ENCODE measurements at places on chromosomes 6 and 20. TPM values are rescaled to one million over a fixed set of nuclear protein-coding genes. Genes with fewer than 3 reads are reported as not detected.

The HLA-DRB1 gene
- total RNA-seq: not detected

The OR2B3 gene
- total RNA-seq: not detected

The NELFE gene
- total RNA-seq: 85.3 TPM

The MAPK13 gene
- 10.2 TPM for total RNA-seq

The HRH3 gene
- total RNA-seq: not detected

The TUBB1 gene
- total RNA-seq: not detected

The HDDC2 gene
- 61.7 TPM for total RNA-seq

The FARS2 gene
- total RNA-seq: 36.9 TPM

The MAP1LC3A gene
- total RNA-seq: 16.3 TPM

The IMPG1 gene
- not detected for total RNA-seq

The GDAP1L1 gene
- not detected for total RNA-seq

The PEX7 gene
- 9.8 TPM for total RNA-seq

The PXDC1 gene
- total RNA-seq: 24.9 TPM

The KCNK16 gene
- total RNA-seq: not detected

The ENTPD6 gene
- 54.0 TPM for total RNA-seq

The WFDC2 gene
- not detected for total RNA-seq

The PPP1R3D gene
- total RNA-seq: 5.2 TPM

The CNR1 gene
- total RNA-seq: not detected

The ANKRD66 gene
- total RNA-seq: not detected

The GPR63 gene
- total RNA-seq: 0.16 TPM

The COL11A2 gene
- total RNA-seq: 0.16 TPM

The GRM1 gene
- 0.17 TPM for total RNA-seq

The SPEF1 gene
- 0.26 TPM for total RNA-seq

The ULBP3 gene
- total RNA-seq: 9.5 TPM

The EYA2 gene
- 2.4 TPM for total RNA-seq

The TPD52L1 gene
- total RNA-seq: 7.4 TPM

The SAPCD1 gene
- total RNA-seq: 1.3 TPM

The CCDC170 gene
- total RNA-seq: 0.47 TPM

Measured in bronchial smooth muscle cell (primary cell).